GF-D8 (cell line): ENCODE measurements at places on chromosomes 1 and 21.

DNA sequence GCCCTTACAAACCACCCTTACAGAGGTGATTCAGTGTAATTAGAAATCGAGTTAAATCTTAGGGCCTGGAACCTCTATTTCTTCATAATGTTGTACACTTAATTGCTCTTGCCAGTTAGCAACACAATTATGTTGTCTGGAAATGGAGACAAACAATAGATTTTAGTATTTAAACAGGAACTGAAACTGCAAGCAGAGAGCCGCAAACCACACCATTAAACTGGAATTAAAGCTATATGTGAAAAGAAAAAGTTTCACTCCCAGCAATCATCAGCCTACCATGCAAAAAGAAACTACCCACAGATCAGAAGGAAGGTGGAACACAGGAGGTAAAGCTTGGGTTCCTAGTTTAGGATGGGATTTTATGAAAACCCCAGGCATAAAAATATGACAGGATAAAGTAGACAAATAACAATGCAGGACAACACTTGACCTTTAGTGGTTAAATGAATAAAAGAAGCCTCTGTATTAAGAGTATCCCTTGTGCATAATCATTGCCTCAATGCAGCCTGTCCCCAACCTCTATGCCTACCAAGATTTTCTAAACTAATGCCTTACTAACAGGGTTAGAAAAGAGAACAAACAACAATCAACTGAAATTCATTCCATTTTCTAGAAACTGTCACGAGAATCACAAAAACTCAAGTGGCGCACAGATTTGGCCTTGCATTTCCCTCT is 304.3 kb upstream of the ESRRG start:
- no peak for DNase-seq

DNA sequence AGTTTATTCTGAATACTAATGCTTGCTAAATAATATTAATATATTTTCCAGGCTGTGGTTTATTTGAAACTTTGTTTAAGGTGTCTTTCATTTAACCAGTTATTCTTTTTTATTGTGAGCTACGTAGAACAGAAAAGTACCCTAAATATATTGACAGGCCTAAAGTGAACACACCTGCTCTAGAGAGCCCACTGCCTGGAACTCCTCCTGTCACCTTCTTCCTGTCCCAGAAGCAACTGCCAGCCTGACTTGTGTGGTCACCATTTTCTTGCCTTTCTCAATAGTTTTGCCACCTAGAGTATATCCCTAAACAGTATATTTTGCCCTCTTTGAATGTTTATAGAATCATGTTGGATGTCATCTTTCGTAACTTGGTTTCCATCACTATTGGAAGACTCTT is 48.5 kb downstream of the SCCPDH start:
- no peak for DNase-seq

GRCh38 chr1:41282679-41283317 is 40.7 kb upstream of the SCMH1 start:
- no peak for DNase-seq

DNA sequence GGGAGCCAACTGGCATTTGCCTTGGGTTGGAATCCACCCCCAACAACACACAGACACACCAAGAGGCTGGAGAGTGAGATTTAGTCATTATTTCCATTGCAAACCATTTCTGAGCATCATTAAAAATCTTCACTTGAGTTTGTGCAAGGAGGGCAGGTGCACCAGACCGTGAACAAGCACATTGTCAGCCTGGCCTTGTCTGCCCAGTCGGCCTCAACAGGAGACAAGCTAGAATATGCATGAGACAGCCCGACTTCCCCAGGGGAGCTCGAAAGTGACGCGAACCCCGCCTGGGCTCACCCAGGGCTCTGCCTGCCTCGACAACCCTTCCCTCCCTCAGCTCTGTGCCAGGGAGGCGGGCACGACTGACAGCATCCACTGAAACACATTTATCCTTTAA is 15.4 kb upstream of the GUCA2B start:
- DNase-seq = no peak

DNA sequence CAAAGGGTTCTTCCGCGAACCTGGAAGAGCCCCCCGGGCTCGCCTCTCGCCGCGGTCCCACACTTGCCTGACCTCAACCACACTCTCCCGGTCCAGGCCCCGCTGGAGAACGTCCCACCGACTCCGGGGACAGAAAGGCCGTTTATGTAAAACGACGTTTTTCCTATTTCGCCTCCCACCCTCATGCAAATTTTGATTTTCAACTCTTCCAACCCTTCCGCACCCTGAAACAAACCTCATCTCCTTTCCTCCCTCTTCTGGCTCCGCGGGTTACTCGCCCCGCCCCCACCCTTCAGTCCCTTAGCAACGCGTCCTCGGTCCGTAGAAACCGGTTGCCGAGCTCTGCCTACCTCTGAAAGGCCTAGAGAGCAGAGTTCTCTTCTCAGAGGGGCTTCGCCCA is at the start of gene C1orf141:
TSS of gene C1orf141 (minus strand) at position 276 of the 400 bp plus-strand sequence. CDS start 7,730 bp downstream, outside the sequence.
- no peak for DNase-seq
